Activated CD4-positive, alpha-beta T cell treated with anti-CD3 and anti-CD28 coated beads, Interleukin-2, amount 50 U/mL, for 4 hours (primary cell): ENCODE measurements at places on chromosomes 12 and 14.
A peak's percentile ranks its signal among the peaks of the same experiment; 100 is the strongest.

GRCh38 chr12:119683413-119683812 is 15.5 kb downstream of the PRKAB1 start:
- DNase-seq = no peak

GRCh38 chr14:75515629-75515996 is 6.7 kb upstream of the BATF start:
- no peak for DNase-seq

GRCh38 chr14:98138666-98139065 is 1133.3 kb downstream of the BCL11B start:
- DNase-seq = peak; percentile 51

DNA sequence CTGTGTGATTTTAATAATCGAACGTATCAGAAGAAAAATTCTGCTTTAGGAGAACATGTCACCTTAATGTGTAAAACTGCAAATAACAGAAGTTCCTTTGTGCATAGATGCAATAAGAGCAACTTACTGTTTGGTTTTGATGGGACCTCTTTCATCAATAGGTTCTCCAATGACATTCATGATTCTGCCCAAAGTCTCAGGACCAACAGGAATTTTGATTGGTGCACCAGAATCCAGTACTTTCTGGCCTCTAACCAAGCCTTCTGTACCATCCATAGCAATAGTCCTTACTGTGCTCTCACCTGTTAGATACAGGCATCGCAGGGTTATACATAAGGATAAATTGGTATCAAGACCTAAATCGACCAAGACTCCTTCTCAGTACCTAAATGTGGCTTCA is 1.1 kb downstream of the ATP5F1B start:
- DNase-seq = no peak

GRCh38 chr12:48077111-48077510 is 28.8 kb downstream of the SENP1 start:
- DNase-seq = no peak

GRCh38 chr14:93732524-93732923 is 55.8 kb downstream of the PRIMA1 start:
- DNase-seq = no peak

- DNase-seq = no peak
These were observed 8.2 kb upstream of the CLEC2A start for GRCh38 chr12:9940375-9940774.

GRCh38 chr12:132596016-132596415 is 14.4 kb downstream of the LRCOL1 start:
- no peak for DNase-seq

DNA sequence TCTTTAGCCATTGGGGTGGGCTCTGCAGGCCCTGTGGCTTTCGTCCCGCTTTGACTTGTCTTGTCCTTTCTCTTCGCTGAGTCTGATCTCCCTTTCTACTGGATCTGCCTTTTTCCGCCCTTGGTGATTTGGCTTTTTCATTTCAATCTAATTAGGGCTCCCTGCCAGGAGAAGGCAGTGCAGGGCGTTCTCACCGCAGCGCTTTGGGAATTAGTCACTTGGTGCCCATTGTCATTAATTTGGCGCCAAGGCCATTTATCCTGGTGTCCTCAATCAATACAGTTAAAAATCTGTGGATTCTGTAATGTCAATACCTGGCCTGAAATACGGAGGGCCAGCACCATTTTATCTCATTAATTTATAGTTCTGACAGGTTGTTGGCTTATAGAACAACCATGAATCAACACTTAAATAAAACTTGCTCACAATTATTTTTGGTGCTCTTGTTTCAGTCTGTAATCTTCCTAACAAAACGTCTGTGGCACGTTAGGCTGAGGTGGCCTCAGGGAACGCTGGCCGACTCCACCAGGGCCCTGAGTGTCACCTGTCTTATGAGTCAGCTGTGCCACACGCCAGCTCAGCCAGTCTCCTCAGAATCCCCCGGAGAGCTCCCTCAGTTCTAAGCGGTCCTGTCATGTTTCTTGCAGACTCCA is 115.7 kb downstream of the BEGAIN start:
- DNase-seq = no peak

DNA sequence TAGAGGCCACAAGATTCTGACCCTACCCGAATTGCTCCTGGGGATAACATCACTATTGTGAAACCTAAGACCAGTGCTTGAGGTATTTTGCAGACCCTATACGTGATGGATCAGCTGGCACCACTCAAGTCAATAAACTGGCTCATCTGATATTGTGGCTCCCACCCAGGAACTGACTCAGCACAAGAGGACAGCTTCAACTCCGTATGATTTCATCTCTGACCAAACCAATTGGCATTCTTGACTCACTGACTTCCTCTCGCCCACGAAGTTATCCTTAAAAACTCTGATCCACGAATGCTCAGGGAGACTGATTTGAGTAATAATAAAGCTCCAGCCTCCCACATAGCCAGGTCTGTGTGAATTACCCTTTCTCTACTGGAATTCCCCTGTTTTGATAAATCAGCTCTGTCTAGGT is 1036.1 kb upstream of the TMEM132C start:
- no peak for DNase-seq

GRCh38 chr14:105537580-105538474 is 11.4 kb downstream of the TMEM121 start:
- DNase-seq = peak; percentile 57

DNA sequence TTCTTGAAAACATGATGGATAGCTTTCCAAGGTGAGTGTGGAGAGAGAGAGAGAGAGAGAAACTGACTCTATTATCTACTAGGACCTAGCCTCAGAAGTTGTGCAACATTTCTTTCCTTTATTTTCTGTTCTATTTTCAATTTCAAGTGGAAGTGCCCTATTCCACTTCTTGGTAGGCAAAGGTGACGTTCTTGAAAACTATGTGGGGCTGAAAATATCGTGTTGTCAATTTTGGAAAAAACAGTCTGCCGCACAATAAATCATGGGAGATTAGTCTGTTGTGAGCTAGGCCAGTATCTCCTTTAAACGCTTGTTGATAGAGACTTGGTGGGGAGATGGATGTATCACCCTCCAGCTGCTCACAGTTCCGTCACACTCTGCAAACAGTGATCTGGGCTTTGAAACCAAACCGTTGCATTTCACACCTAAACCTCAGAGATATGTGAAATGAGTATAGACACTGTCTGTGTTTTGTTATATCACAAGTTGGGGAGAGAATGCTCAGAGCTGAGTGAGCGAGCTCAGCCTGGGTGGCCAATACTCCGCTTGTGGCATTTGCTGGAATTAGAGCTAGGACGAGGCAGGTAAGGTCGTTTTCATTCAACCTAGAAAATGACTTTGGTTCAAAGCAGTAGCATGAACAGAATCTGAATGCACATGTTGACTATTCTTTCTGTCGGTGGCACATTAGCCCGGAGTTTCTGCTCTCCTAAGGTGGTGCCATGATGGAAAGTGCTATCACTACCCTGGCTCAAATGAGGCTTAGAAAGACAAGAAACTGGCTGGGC is 75.1 kb upstream of the ST8SIA1 start:
- peak; percentile 15 for DNase-seq

- no peak for DNase-seq
These were observed 238.6 kb upstream of the CRY1 start for GRCh38 chr12:107331912-107332311.

GRCh38 chr12:128978067-128978466 is 124.8 kb downstream of the GLT1D1 start:
- no peak for DNase-seq

DNA sequence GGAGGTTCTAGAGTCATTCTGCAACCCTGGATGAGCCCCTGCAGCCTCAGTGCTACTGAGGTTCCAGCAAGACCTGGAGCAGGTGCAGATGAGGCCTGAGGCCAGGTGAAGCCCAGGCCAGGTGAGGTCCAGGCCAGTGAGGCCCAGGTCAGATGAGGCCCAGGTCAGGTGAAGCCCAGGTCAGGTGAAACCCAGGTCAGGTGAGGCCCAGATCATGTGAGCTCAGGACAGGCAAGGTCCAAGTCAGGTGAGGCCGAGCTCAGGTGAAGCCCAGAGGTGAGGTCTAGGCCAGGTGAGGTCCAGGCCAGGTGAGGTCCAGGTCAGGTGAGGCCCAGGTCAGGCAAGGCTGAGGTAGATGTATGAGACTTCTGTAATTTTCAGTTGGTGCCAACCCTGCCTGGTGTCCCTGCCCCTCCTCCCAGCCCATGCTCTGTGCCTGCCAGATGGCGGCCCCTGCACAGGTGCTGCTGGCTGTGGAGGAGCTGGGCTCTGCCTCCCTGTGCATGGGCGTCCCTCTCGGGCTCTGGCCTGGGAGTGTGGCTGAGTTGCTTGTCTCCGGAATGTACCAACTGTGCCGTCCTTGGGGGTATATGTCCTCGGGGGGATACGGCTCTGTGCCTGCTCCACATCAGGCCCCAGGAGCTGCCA is 388.5 kb downstream of the TMEM121 start:
- DNase-seq = no peak

GRCh38 chr12:118402251-118402650 is 25.9 kb downstream of the SUDS3 start:
- no peak for DNase-seq

DNA sequence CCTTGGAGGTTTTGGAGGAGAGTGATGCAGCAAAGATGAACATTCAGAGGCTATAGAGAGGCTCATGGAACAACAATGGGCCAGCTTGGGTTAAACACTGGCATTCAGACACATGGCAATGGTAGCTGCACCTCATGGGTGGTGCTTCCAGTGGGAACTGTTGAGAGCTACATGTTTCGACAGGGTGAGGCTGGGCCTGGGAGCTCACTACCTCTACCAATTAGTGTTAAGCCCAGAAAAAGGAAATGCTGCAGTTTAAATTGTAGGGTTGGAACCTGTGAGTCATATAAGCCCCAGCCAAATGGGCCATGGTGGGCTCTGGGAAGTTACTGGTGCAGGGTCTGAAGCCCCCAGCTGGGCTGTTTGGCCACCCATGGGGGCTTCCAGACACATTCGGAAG is 279.7 kb downstream of the ZFP36L1 start:
- no peak for DNase-seq

- DNase-seq = no peak
These were observed 310.6 kb downstream of the GLT1D1 start for GRCh38 chr12:129163861-129164260.

GRCh38 chr12:15355766-15356165 is 33.5 kb downstream of the PTPRO start:
- no peak for DNase-seq

- DNase-seq = peak; percentile 33
These were observed 2.1 kb upstream of the SLC2A13 start for GRCh38 chr12:40107803-40108620.

DNA sequence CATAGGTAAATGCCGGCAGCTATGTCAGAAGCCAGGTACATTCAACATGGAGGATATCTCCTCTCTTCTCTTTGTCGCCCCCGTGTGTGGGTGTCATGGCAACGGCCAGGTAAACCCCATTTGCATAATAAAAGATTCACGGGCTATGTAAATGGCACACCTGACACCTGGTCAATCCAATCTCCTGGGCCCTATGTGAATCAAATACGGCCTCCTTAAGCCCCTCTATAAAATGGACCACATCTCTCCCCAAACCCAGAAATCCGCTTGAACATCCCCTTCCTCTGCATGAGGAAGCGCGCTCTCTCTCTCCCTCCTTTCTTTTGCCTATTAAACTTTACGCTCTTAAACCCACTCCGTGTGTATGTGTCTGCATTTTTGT is 363.7 kb downstream of the SOX5 start:
- no peak for DNase-seq

GRCh38 chr12:28742791-28743190 is 406.3 kb upstream of the FAR2 start:
- no peak for DNase-seq

GRCh38 chr12:130158754-130159059 is 3.6 kb upstream of the FZD10 start:
- DNase-seq = no peak

- no peak for DNase-seq
These were observed 52.5 kb upstream of the RIN3 start for GRCh38 chr14:92460916-92461579.

DNA sequence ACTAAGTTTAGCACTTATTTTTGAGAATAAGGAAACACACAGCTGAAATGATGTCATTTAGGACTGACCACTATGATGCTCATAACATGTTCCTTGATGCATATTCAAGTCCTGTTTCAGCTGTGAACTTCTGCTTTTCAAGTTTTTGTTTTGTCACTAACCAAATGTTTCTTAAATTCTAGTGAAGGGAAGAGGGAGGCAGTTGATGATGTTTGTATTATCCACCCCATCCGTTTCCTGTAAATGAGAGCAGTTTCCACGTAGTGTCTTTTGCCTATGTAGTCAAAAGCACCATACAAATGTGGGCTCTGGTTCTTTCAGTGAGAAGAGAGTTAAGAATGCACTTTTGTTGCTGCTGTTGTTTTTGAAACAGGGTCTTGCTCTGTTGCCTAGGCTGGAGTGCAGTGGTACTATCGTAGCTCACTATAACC is 491.8 kb downstream of the PCNX1 start:
- DNase-seq = no peak

DNA sequence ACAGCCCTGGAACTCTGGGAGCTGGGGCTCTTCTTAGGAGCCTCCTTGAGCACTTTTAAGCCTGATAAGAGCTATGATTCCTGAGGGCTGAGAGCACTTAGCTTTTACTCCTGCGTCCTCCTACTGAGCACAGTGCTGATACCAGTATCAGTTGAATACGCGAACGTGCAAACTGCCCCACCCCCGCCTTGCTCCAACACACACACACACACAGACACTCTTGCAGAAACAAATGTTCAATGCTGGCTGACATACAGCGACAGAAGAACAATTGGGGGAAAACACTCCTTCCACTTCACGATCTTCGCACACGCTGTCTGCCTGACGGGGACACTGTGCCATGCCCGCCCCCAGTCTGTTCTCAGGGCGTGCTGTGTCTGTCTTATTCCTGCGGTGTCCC is 57.2 kb upstream of the DLK1 start:
- DNase-seq = no peak

DNA sequence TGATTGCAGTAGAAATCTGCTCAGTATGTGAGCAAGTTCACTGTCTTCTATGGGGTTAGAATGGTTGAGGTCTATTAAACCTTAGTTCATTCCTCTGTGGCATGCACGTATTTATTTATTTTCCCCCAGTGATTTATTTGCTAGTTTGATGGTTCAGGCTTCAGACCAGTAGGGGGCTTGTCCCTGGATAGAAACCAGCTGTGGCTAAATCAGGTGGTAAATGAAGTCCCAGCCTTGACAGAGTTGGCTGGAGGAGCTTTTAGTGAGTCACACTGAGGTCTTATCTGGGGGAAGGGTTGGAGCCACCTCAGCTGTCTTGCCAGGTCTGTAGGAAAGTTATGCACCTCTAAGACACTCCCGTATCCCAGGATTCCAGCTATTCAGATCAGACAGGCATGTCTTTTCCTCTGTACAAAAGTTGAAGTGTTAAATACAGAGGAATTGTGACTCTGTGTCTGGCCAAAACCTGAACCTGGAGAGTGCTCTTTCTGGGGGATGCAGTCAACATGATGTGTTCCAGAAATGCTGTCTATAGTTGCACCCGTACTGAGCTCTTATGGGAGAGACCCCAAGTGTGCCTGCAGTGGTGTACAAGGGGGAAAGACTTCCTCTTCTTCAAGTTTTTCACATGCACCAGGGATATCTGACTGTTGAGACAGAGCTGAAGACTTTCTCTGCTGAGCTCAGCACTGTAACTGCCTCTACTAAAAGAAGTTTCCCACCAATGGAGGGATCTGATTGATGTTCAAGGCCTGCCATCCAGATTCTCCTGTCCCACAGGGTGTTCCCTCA is 1322.1 kb downstream of the TMEM121 start:
- no peak for DNase-seq

- DNase-seq = no peak
These were observed 203.7 kb downstream of the PPM1H start for GRCh38 chr12:62731055-62731820.

GRCh38 chr12:14999021-14999694 is 26.3 kb downstream of the PDE6H start:
- no peak for DNase-seq

GRCh38 chr12:130427381-130427887 is 89.7 kb downstream of the PIWIL1 start:
- DNase-seq = no peak

- no peak for DNase-seq
These were observed 91.3 kb downstream of the PRKD1 start for GRCh38 chr14:29836395-29836794.
